ENCODE measurements at places on chromosomes 2 and 18.

- no peak overlapping the region for H3K4me3 ChIP-seq
- DNase-seq, result no peak
- H3K27me3 ChIP-seq, result no peaks in the 10 kb centered on the region
Observed at GRCh38 chr2:86072271-86072858, 33.3 kb downstream of the POLR1A start.

DNA sequence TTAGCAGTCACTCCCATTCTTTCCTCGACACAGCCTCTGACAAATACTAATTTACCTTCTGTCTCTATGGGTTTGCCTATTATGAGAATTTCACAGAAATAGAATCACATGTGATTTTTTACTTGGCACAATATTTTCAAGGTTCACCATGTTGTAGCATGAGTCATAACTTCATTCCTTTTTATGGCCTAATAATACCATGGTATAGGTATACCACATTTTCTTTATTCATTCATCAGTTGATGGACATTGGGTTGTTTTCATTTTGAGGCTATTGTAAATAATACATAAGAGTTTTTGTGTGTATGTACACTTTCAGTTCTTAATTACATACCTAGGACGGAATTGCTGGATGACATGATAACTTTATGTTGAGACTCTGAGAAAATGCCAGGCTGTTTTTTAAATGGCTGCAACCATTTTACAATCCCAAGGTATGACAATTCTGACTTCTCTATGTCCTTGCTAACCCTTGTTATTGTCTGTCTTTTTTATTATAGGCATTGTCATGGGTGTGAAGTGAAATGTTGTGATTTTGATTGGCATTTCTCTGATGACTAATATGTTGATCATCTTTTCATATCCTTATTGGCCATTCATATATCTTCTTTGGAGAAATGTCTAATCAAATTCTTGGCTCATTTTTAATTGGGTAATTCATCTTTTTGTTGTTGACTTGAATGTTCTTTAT lies 87.9 kb downstream of the IRS1 start:
- peaks cover 12% of the 10 kb centered on the region for H3K27me3 ChIP-seq
- peaks cover 17% of the 10 kb centered on the region for H3K4me1 ChIP-seq
- H3K27ac ChIP-seq, result no peak overlapping the region

DNA sequence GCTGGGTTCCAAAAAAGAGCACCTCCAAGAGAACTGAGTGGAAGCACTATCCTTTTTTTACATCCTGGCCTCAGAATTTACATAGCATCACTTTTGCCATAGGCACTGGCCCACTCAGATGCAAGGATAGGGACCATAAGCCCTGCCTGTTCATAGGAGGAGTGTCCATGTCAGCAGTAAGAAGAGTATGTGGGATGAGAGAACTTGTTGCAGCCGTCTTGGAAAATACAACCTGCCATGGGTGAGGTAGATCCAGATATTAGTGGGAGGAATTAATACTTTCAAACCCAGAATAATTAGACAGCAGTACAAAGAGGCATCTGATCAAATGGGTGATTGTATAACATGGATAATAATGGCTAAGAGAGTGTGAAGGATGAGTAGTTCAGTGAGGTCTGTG lies 110.7 kb upstream of the CELF4 start:
- no peaks in the 10 kb centered on the region for H3K36me3 ChIP-seq
- no peak overlapping the region for H3K27ac ChIP-seq
- H3K4me3 ChIP-seq, result no peak overlapping the region
- no peaks in the 10 kb centered on the region for H3K4me1 ChIP-seq
- no peak for DNase-seq

- no peak overlapping the region for H3K27ac ChIP-seq
- peaks cover 50% of the 10 kb centered on the region for H3K36me3 ChIP-seq
- no peaks in the 10 kb centered on the region for H3K27me3 ChIP-seq
- no peak overlapping the region for H3K4me3 ChIP-seq
- no peak for DNase-seq
- H3K4me1 ChIP-seq, result peaks cover 27% of the 10 kb centered on the region
Observed at GRCh38 chr2:73862987-73863386, 29.8 kb upstream of the ACTG2 start.

DNA sequence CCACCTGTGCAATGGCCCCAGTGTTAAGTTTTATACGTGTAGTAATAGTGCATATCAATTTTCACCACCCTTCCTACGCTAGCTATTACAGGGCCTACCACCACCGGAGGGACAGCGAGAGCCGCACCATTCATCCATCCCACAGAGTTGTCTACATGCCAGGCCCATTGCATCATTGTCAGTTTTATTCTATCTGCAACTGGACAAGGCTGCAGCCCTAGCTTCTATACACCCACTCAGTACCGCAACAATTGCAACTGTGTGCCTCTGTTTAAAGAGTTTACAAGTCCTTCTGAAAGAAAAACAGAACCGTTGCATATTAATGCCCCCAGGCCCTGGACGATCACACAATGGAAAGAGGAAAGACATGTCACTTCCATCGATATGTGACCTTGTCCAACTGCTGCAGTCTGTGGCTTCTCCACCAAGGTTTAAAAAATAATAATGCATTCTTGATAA lies 58.6 kb downstream of the ZEB2 start:
- H3K36me3 ChIP-seq, result peaks cover 1% of the 10 kb centered on the region
- DNase-seq, result no peak
- H3K27ac ChIP-seq, result no peak overlapping the region
- peaks cover 2% of the 10 kb centered on the region for H3K27me3 ChIP-seq
- no peak overlapping the region for H3K4me3 ChIP-seq
- H3K4me1 ChIP-seq, result peaks cover 34% of the 10 kb centered on the region

GRCh38 chr2:169114056-169114455 lies 44.7 kb downstream of the DHRS9 start:
- no peak overlapping the region for H3K4me3 ChIP-seq
- H3K4me1 ChIP-seq, result peaks cover 15% of the 10 kb centered on the region
- no peaks in the 10 kb centered on the region for H3K36me3 ChIP-seq
- peaks cover 14% of the 10 kb centered on the region for H3K27me3 ChIP-seq
- no peak for DNase-seq

GRCh38 chr18:51561821-51562220 lies 364.3 kb upstream of the MEX3C start:
- H3K4me3 ChIP-seq, result no peak overlapping the region
- H3K36me3 ChIP-seq, result no peaks in the 10 kb centered on the region
- H3K27ac ChIP-seq, result no peak overlapping the region
- DNase-seq, result no peak
- no peaks in the 10 kb centered on the region for H3K4me1 ChIP-seq

GRCh38 chr2:180775711-180776110 lies 204.7 kb upstream of the UBE2E3 start:
- peaks cover 2% of the 10 kb centered on the region for H3K27me3 ChIP-seq
- no peaks in the 10 kb centered on the region for H3K36me3 ChIP-seq
- H3K4me1 ChIP-seq, result no peaks in the 10 kb centered on the region
- DNase-seq, result no peak

DNA sequence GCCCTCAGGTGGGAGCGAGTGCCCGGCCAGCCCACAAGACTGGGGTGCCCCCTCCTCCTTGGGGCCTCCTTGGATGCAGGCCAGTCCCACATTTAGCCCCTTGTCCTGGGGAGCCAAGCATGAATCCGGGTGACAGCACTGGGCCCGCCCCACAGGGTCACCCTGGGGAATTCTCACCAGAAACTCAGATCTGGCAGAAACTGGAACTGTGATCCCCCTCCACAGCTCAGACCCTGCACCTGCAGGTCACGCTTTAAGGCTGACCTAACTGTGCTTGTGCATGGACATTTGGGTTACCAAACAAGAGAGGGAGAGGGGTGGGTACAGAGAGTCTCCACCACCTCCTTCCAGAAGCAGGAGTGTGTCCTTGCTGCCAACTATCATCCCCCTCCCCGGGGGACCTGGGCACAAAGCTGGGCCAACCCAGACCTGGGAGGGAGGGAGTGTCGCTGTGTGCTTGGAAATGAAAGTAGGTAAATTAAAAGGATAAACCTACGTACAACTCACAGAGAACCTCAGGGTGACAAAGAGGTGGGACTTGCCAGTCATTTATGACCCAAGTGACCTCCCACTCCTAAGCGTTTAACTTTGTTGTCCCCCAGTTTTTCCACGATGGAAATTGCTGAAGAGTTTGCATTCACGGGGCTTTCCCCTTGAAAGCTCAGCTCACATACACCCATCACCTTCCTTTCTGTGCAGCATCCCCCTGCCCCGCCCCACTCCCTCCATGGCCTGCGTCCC lies 9.1 kb downstream of the ITM2C start:
- H3K36me3 ChIP-seq, result no peaks in the 10 kb centered on the region
- H3K27me3 ChIP-seq, result peaks cover 18% of the 10 kb centered on the region
- H3K4me3 ChIP-seq, result no peak overlapping the region
- H3K27ac ChIP-seq, result no peak overlapping the region
- H3K4me1 ChIP-seq, result no peaks in the 10 kb centered on the region
- DNase-seq, result no peak

DNA sequence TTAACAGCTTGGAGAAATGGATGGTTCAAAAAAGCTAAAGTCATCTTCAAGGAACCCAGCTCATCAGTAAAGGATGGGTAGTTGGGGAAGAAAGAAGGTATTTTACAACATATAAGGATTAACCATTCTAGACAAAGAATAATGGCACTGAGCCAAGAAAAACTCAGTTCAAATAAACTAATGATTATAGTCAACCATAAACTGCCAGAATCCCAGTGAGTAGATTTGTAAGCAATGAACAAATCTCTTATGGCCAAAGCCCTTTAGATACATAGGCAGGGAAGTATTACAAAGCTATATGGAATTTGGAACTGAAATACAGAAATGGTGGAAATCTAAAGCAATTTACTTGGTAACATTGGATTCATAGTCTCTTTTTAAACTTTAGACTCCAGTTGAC lies 92.4 kb upstream of the ZFP36L2 start:
- H3K36me3 ChIP-seq, result peaks cover 19% of the 10 kb centered on the region
- no peaks in the 10 kb centered on the region for H3K27me3 ChIP-seq
- no peak for DNase-seq
- no peak overlapping the region for H3K4me3 ChIP-seq
- H3K4me1 ChIP-seq, result peaks cover 11% of the 10 kb centered on the region
- no peak overlapping the region for H3K27ac ChIP-seq

DNA sequence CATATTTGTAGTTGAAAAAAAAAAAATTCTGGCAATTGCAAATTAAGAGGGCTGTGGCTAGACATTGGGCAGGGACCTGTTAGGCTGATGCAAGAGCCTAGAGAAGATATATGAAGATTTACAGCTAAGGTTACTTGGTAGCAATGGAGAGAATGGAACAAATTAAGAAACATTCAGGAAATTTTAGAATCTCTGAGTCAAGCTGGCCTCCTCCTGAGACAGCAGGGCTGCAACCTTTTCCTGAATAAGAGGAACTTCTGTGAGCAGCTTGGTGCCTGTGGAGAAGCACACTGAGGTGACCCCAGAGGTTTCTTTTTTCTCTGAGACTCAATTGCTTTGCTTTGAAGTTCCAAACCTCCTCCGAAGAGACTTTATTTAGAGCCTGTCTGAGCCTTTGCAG lies 118.6 kb upstream of the LRATD1 start:
- no peaks in the 10 kb centered on the region for H3K36me3 ChIP-seq
- H3K4me3 ChIP-seq, result no peak overlapping the region
- H3K27me3 ChIP-seq, result no peaks in the 10 kb centered on the region
- H3K27ac ChIP-seq, result no peak overlapping the region
- H3K4me1 ChIP-seq, result no peaks in the 10 kb centered on the region

DNA sequence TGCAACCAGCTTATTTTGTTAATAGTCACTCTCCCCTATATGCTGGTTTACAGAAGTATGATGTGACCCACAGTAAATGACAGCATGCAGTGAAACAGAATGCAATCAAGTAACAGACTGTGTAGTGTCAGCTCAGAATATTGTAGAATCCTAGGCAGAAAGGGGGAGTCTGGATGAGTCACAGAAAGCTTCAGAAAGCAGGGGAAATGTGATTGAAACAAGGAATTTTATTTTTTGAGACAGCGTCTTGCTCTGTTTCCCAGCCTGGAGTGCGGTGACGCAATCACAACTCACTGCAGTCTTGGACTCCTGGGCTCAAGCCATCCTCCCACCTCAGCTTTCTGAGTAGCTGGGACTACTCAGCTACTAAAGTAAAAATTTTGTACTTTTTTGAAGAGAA lies 219.9 kb upstream of the FBXO11 start:
- H3K27ac ChIP-seq, result no peak overlapping the region
- no peaks in the 10 kb centered on the region for H3K27me3 ChIP-seq
- no peak for DNase-seq
- no peak overlapping the region for H3K4me3 ChIP-seq
- H3K36me3 ChIP-seq, result no peaks in the 10 kb centered on the region

- no peaks in the 10 kb centered on the region for H3K36me3 ChIP-seq
- DNase-seq, result no peak
- no peaks in the 10 kb centered on the region for H3K4me1 ChIP-seq
- no peak overlapping the region for H3K27ac ChIP-seq
- peaks cover 8% of the 10 kb centered on the region for H3K27me3 ChIP-seq
Observed at GRCh38 chr2:216770717-216771116, 75.4 kb upstream of the IGFBP5 start.

DNA sequence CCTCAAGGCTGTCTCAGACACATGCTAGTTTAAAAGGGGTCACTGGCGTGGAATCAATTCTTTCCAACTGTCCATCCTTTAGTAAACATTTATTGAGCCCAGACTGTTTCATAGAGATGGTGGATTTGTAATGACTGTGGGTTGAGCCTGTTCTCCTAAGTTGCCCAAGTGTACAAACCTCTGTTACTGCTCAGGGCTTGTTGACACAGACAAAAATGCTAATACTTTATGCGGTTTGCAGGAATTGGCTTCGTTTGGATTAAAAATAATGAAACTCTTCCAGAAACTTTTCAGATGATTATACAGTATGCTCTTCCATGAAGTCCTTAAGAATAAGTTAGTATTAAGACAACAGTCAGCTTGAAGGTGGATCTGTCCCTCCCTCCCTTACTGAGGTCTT lies 83.6 kb upstream of the MGAT5 start:
- no peak overlapping the region for H3K4me3 ChIP-seq
- H3K36me3 ChIP-seq, result peaks cover 6% of the 10 kb centered on the region
- no peak for DNase-seq
- H3K27me3 ChIP-seq, result no peaks in the 10 kb centered on the region
- H3K27ac ChIP-seq, result no peak overlapping the region

DNA sequence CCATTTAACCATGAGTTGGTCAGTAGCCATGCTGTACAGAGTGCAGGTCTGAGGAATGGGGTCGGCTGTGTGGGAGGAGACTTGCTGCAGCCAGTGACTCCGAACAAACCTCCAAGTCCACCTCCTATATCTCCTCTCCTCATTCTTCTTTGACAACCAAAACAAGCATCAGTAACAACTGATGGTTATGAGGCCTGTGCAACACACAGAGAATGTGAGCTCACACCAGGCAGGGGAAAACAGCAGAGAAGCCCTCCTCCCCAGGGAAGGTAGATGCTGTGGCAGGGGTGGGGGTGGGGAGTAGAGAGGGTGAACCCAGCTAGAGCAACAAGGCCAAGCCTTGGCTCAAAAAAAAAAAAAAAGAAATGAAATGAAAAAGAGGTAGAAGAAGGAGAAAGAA lies 12.3 kb upstream of the CNGA3 start:
- H3K4me3 ChIP-seq, result no peak overlapping the region
- H3K27ac ChIP-seq, result no peak overlapping the region
- no peaks in the 10 kb centered on the region for H3K36me3 ChIP-seq
- DNase-seq, result no peak
- peaks cover 4% of the 10 kb centered on the region for H3K27me3 ChIP-seq
- no peaks in the 10 kb centered on the region for H3K4me1 ChIP-seq

Data from activated T-helper 1 cell treated with anti-CD3 and anti-CD28 coated beads, Interleukin-12 subunit alpha, Interleukin-12 subunit beta, Interleukin-2, Interleukin-4 antibody, amounts not matched to agents 30 ng/mL and 10 ng/mL and 1 ng/mL, durations not matched to agents 14 hours and 24 hours and 36 hours (primary cell).